Foreskin keratinocyte (primary cell): ENCODE measurements at places on chromosomes 12 and 14.

- no peak for DNase-seq
These were observed 217.8 kb downstream of the KIF26A start for GRCh38 chr14:104356020-104356737.

DNA sequence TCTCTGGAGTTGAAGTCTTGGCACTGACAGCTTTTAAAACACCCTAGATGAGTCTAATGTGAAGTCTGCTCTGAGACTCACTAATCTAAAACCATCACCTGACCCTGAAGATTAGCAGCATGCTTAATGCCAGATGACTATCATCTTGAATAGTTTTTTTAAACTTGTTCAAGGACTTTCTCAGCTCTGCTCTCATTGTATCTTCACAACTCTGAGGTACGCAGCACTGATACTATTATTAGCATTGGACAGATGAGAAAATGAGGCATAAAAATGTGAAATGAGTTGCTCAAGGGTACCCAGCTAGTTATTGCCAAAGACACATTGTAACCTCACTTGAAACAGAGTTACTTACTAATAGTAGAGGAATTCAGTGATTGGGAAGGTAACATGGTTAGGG, 4.8 kb downstream of the SLC38A1 start:
- no peak for DNase-seq

DNA sequence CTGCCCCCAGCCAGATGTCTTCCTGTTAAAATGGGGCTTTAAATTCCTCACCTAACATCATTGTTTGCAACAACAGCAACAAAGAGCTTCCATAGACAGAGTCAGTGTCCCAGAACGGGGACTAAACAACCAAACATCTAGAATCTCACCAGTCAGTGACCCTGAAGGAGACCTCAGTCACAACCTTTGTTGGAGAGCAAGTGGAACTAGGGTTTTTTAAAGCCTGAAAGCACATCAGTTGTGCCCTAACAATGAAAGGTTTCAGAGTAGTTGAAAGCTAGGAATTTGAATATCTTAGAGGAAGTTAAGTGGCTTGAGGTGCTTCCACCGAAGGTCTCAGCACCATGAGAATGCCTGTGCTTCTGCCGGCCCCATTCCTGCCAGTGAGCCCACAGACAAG, 5.0 kb upstream of the ALDH2 start:
- no peak for DNase-seq

- DNase-seq = no peak
These were observed 225.2 kb downstream of the KTN1 start for GRCh38 chr14:55805250-55805649.

GRCh38 chr12:50545213-50545612, 40.4 kb downstream of the DIP2B start:
- no peak for DNase-seq

GRCh38 chr14:47675466-47676314, at the start of gene MDGA2:
Gene MDGA2 (minus strand): TSS chr14:47675605.
- DNase-seq = no peak

GRCh38 chr14:59632381-59632780, 55.8 kb upstream of the CCDC175 start:
- DNase-seq = peak; percentile 9

DNA sequence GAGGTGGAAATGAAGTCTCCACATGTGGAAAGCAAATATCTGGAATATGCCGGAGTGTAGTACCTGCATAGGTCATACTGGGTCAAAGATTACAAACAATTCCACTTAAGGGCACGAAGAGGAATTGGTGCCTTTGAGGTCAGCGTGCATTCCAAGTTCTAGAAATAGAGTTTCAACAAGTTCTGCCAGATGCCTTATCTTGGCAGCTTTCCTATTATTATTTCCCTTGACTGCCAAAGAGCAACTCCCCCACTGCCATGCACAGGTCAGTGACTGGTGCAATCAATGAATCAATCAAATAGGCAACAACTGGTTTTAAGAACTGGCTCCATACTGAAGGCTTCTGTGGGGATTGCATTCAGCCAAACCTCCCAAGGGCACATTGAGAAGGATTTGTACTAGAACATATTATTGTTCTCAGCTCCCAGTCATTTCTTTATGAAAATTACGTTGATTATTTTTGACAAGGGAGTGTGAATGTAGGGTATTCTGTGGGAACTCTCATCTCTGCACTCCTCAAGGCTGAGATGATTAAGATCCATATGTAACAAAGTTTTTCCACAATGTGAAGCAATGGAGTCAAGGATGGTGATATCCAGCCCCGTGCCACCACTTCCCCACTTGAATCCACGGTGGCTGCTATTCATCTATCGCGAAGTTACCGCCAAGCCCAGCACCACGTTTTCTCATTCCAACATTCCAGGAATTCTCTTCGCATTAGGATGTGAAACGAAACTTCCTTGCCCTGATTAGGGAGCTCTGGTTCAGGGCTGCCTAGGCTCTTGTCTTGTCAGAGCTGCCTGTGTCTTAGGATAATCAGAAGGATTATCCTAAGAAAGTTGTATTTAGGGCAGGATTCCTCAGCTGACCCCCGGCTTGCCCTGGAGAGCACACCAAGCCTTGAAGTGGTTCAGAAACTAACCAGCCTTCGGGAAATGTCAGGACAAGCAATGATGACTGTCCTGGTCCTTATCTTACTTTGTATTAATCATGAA, 115.1 kb upstream of the PCED1B start:
- DNase-seq = peak; percentile 73

- DNase-seq = peak; percentile 73
These were observed 23.0 kb upstream of the EIF2B2 start for GRCh38 chr14:74979442-74980397.

- DNase-seq = no peak
These were observed 619.2 kb upstream of the LRFN5 start for GRCh38 chr14:40987481-40987880.

DNA sequence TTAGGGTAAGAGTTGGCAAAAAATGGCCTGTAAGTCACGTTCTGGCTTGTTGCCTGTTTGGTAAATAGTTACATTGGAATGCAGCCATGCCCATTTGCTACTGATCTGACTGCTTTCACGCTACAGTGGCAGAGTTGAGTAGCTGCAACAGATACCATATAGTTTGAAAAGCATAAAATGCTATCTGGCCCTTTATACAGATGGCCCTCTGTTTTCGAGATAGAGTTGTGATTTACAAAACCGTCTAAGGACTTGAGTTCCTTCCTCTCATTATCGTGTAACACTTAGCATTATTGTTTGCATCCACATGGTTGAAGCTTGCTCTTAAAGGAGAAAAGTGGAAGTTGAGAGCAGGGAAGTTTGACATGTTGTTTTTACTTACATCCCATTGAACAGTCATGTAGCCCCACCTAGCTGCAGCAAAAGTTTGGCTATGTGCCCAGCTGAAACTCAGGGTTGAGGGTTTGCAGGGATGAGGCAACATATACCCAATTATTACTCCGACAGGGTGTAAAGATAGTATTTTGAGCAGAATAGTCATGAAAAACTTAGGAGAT, 11.3 kb upstream of the SCFD1 start:
- DNase-seq = peak; percentile 32

GRCh38 chr12:25269701-25270100, 19.0 kb upstream of the KRAS start:
- no peak for DNase-seq

- DNase-seq = no peak
These were observed 1.3 kb downstream of the ZNF219 start for GRCh38 chr14:21096978-21097635.

DNA sequence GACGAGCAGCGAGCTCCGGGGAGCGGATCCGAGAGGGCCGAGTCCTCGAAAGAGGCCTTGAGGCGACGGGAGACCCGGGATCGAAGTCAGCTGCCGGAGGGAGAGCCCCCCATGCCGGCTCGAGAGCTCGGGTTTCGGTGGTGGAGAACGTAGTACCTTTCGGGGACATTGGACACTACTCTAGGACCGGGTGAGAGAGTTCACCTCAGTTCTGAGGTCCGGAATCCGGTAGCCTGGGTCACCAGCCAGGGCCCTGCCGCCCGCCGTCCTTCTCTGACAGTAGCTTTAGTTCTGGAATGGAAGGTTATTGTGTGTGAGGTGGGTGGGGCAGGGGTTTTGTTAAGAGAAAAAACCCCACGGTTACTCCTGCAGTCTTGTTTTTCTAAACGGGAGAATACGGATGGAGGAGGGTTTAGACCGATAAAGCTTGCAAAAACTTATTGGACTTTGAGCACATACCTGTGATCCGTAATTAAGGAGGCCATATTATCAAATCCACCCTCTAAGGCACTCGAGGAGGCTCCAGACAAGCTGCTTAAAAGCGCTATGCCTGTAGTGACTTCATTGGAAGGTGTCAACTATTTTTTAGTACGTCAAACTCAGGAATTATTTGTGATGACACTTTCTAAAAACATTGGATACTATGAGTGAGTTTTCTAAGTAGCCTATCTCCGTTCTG, 765 bp downstream of the SCYL2 start:
- no peak for DNase-seq

GRCh38 chr12:54998958-54999510, 14.5 kb upstream of the TESPA1 start:
- no peak for DNase-seq

GRCh38 chr12:29616664-29617406, 119.3 kb upstream of the OVCH1 start:
- peak; percentile 67 for DNase-seq

- no peak for DNase-seq
These were observed 82.6 kb downstream of the VWF start for GRCh38 chr12:6041891-6042290.

- no peak for DNase-seq
These were observed 216.0 kb upstream of the DAAM1 start for GRCh38 chr14:58972233-58973017.

GRCh38 chr14:92414690-92415445, 91.9 kb downstream of the SLC24A4 start:
- DNase-seq = no peak

GRCh38 chr12:116783525-116784237, 45.6 kb downstream of the RNFT2 start:
- DNase-seq = no peak

DNA sequence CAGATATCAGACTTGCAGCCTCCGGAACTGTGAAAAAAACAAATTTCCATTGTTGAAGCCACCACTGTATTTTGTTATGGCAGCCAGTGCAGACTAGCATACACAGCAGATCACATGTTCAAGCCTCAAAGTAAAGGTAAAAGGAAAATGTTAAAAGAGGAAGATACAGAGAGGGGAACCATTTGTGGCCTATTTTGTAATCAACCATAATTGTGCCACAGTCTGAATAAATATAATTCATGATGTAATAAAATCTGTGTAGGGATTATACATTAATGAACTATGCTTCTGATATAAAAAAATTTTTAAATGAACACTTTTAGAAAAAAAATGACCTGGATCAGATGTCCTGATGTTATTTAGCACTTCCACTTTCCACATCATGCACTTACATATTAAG, 79.6 kb downstream of the SLC16A7 start:
- no peak for DNase-seq

DNA sequence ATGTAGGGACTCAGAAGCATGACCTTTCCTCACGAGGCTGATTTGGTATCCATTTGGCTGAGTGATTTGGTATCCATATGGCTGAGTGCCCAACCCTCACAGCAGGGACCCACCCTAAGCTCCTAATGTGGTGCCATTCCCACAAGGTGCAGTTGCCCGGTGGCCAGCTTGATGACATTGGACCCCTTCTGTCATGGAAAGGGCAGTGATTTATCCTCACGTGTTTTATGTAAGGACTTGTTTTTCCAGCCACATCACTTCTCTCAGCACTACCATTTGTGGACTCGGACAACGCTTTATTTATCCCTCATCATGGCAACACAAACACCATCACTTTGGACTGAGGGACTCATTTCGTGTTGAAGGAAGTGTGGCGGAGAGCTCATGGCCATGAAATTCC, 8.5 kb upstream of the CDC42BPB start:
- no peak for DNase-seq

GRCh38 chr14:22088614-22089342, 415.2 kb upstream of the OR4E1 start:
- DNase-seq = peak; percentile 33

GRCh38 chr12:23528316-23528715, 421.2 kb downstream of the SOX5 start:
- no peak for DNase-seq

DNA sequence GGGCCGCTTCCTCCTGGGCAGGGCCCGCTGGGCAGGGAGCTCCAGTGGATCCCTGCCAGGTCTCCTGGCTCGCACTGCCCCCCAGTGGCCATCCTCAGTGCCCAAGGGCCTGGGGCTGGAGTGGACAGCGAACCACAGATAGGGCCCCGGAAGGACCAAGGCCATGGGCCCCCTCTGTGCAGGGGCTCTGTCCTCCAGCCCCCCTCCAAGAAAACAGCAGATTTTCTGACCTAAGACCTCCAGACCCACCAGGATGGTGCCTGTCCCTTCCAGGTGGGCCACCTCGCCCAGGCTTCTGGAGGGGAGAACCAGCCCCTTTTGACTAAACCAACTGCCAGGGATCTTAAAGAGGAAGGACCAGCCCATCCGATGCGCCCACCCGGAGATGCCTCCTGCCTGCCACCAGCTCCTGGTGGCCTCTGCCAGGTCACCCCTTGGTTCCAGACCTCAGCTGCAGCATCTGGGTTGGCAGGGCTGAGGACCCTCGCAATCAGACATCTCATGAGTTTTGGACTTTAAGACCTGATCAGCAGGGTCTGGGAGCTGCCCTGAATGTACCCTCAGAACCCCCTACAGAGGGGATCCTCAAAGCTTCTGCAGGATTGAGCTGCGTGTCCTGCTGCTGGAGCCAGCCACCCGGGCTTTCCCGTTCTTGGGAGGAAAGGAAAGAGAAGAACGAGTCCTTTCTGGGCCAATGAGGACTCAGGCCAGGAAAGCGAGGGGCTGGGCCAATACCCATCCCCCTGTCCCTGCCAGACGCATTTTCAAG, 325.8 kb upstream of the DIO3 start:
- DNase-seq = no peak

DNA sequence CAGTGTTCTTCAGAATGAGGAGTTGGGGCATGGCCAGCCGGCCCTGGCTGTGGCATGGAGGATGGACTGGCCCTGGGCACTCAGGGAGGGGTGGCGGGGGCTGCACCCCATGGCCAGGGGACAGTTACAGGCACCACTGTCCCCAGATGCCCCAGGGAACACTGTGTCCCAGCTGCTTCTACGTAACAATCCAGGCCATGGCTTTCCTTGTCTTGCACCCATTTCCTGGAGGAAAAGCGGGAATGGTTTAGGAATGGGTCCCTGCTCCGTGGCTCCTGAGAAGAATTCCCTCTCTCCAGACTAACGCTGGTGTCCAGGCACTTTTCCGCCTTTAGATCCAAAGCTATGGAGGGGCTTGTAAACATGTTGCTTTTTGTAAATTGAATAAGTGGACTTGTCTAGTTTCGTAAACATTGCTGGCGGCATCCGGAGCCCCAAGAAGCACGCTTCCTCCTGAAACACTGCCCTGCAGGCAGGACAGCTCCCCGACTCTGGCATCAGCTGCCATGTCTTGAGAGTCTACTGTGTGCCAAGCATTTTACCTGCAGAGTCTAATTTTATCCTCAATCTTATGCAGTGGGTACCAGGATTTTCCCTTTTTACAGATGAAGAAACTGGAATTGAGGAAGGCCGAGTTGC, 238.3 kb downstream of the SLC41A2 start:
- DNase-seq = no peak

GRCh38 chr14:95774265-95775160, 60.6 kb upstream of the TCL1A start:
- no peak for DNase-seq

DNA sequence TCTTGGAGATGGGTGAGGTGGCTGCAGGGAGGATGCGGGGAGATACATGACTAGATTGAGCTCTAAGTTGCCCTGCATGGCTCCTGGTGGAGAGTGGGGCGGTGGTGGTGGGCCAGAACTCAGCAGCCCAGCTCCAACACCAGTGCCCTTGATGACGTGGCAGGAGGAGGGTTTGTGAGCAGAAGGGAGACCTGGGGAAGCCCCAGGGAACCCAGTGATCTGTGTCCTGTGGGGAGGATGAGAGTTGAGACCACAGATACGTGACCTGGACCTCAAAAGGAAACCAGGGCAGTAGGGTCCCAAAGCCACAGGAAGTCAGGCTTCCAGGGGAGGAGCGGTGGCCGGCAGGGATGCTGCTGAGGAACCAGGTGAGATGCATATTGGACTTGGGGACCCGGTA, 989.1 kb upstream of the TMEM132C start:
- DNase-seq = no peak
